ENCODE measurements at places on chromosomes 5 and 9. TPM values are rescaled to one million over a fixed set of nuclear protein-coding genes. Genes with fewer than 3 reads are reported as not detected.

SLC6A3 gene
- total RNA-seq = not detected

PRRX2 gene
- total RNA-seq = 10.7 TPM

ANXA2R gene
- total RNA-seq = 1.1 TPM

ACSL6 gene
- total RNA-seq = not detected

PCDHGA1 gene
- not detected for total RNA-seq

PPP1R26 gene
- total RNA-seq = 8.6 TPM

LEAP2 gene
- 1.8 TPM for total RNA-seq

ACOT12 gene
- total RNA-seq = not detected

PDE8B gene
- 4.5 TPM for total RNA-seq

EDIL3 gene
- total RNA-seq = 29.0 TPM

TCF7 gene
- 4.3 TPM for total RNA-seq

ADAMTS12 gene
- 1.0 TPM for total RNA-seq

BTNL9 gene
- 14.3 TPM for total RNA-seq

QRFP gene
- total RNA-seq = not detected

BRINP1 gene
- 0.10 TPM for total RNA-seq

SHC3 gene
- 3.7 TPM for total RNA-seq

RAPGEF6 gene
- total RNA-seq = 19.7 TPM

AJM1 gene
- 1.6 TPM for total RNA-seq

ESM1 gene
- not detected for total RNA-seq

TSSK1B gene
- 0.54 TPM for total RNA-seq

NME5 gene
- total RNA-seq = not detected

PRDM9 gene
- not detected for total RNA-seq

PCDHGA9 gene
- total RNA-seq = 5.7 TPM

LHX6 gene
- 6.5 TPM for total RNA-seq

KIAA0825 gene
- total RNA-seq = 3.4 TPM

FOXD4 gene
- total RNA-seq = not detected

GALT gene
- 45.6 TPM for total RNA-seq

HSPB3 gene
- not detected for total RNA-seq

FCN2 gene
- not detected for total RNA-seq

LMX1B gene
- total RNA-seq = 6.9 TPM

SPINK6 gene
- not detected for total RNA-seq

ZFP2 gene
- total RNA-seq = 3.3 TPM

F12 gene
- total RNA-seq = 14.5 TPM

ARL14EPL gene
- not detected for total RNA-seq

ZNF367 gene
- 2.0 TPM for total RNA-seq

DIMT1 gene
- 15.7 TPM for total RNA-seq

CNTFR gene
- total RNA-seq = 3.9 TPM

SPINK5 gene
- 369 TPM for total RNA-seq

GFI1B gene
- total RNA-seq = 0.13 TPM

SH3TC2 gene
- 0.80 TPM for total RNA-seq

CD274 gene
- 0.79 TPM for total RNA-seq

CEP120 gene
- total RNA-seq = 9.1 TPM

CDKN2B-AS1 gene
- not detected for total RNA-seq

IRF1 gene
- 14.4 TPM for total RNA-seq

NUTM2F gene
- total RNA-seq = not detected

SLC23A1 gene
- 3.7 TPM for total RNA-seq

SEMA4D gene
- 31.1 TPM for total RNA-seq

MEGF10 gene
- total RNA-seq = 2.9 TPM

SOWAHA gene
- 0.91 TPM for total RNA-seq

SPATA31D4 gene
- total RNA-seq = not detected

PCDHGA10 gene
- total RNA-seq = 9.0 TPM

C1QTNF2 gene
- not detected for total RNA-seq

SLC22A4 gene
- total RNA-seq = 0.27 TPM

PLAC8L1 gene
- not detected for total RNA-seq

IL5 gene
- total RNA-seq = not detected
